Heart right ventricle (tissue), 16 donors: ENCODE measurements at places on chromosomes 13 and 19. TPM values are rescaled to one million over a fixed set of nuclear protein-coding genes. Genes with fewer than 3 reads are reported as not detected.

DNA sequence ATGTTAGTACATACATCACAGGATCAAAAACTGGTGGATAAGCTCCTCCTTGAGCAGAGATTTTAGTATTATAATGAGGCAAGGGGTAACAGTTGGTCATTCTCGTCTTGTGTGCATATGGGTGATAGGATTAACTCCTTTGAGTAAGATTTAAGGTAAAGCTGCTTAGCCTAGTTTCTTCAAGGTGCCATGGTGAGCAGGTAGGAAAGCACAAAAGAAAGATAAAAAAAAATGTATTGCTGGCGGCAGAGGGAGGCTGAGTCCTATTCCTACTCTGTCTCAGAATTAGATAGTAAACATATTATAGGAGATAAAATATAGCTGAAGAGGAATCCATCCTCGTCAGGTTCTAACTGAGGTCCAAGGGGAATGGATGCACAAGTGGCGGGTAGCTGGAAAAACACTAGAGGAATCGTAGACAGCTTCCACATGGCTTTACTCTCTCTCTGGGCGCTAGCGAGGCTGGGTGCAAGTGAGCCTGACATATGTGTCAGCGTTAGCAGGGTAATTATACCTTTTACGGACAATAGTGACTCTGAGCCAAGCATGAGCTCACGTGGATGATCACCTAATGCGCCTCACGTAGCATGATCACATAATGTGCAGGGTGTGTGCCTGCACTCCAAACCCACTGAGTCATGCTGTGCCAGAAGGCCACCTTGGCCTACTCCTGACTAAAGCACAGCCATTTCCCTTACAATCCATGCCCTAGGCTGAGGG, 734.3 kb upstream of the MIR17HG start:
- no peak overlapping the region for H3K27ac ChIP-seq
- DNase-seq: no peak
- no peaks in the 10 kb centered on the region for H3K4me1 ChIP-seq
- no peaks in the 10 kb centered on the region for H3K27me3 ChIP-seq

- no peaks in the 10 kb centered on the region for H3K4me1 ChIP-seq
- H3K27me3 ChIP-seq: no peaks in the 10 kb centered on the region
- no peak overlapping the region for H3K4me3 ChIP-seq
- H3K27ac ChIP-seq: no peak overlapping the region
- DNase-seq: no peak
- H3K36me3 ChIP-seq: no peaks in the 10 kb centered on the region
Measured at GRCh38 chr13:79270859-79271258, 135.2 kb downstream of the RBM26 start.

The PSG7 gene
- not detected for total RNA-seq

GRCh38 chr13:41004875-41005693, 14.0 kb downstream of the ELF1 start:
- H3K27me3 ChIP-seq: no peaks in the 10 kb centered on the region
- H3K36me3 ChIP-seq: no peaks in the 10 kb centered on the region
- peaks cover 34% of the 10 kb centered on the region for H3K4me1 ChIP-seq
- no peak overlapping the region for H3K4me3 ChIP-seq

The ZNF558 gene
- 12.9 TPM for total RNA-seq

The ZNF628 gene
- 3.1 TPM for total RNA-seq

DNA sequence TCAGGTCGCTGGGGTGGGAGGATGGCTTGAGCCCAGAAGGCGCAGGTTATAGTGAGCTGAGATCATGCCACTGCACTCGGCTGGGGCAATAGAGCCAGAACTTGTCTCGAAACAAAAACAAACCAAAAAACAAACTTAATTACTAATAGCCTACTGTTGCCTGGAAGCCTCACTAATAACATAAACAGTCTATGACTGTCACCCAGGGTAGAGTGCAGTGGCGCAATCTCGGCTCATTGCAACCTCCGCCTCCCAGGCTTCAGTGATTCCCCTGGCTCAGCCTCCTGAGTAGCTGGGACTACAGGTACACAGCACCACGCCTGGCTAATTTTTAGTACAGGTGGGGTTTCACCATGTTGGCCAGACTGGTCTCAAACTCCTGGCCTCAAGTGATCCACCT, 18.0 kb downstream of the CATSPERD start:
- no peaks in the 10 kb centered on the region for H3K36me3 ChIP-seq
- H3K27me3 ChIP-seq: no peaks in the 10 kb centered on the region
- no peak overlapping the region for H3K27ac ChIP-seq

GRCh38 chr13:96089749-96090239, at the start of gene HS6ST3:
Gene HS6ST3, plus strand, starts transcription at chr13:96090107.
- DNase-seq: peak; percentile 36
- no peak within 1 kb of the TSS for H3K27ac ChIP-seq
- peak within 1 kb of the TSS; percentile 32 for H3K4me3 ChIP-seq

DNA sequence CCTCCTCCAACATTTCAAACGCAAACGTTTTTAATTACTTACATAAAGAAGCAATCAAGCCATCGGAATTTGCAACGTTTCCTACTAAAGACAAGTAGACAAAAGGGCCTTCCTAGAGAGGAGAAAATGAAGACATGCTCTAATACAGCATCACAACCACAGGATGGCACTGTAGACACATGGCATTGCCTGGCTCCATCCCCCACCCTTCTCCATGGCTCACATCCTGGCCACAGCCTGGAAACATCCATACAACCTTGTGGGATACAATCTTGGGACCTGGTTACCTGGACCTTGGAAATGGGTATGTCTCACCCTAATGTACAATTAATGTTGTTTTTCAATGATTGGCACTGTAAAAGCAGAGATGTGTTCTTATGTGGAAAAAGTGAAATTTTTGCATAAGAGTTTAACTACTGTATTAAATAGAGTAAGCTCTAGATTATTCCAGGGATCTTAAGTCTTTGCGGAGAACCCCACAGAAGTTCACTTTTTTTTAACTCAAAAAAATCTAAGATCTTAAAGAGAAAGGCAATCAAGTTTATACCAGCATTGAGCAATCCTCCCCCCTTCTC, 21.5 kb downstream of the EBPL start:
- H3K36me3 ChIP-seq: peaks cover 14% of the 10 kb centered on the region
- no peaks in the 10 kb centered on the region for H3K27me3 ChIP-seq
- H3K4me1 ChIP-seq: no peaks in the 10 kb centered on the region
- H3K27ac ChIP-seq: no peak overlapping the region

- H3K36me3 ChIP-seq: no peaks in the 10 kb centered on the region
- no peak overlapping the region for H3K4me3 ChIP-seq
- H3K4me1 ChIP-seq: peaks cover 17% of the 10 kb centered on the region
Measured at GRCh38 chr19:3818918-3819317, 32.7 kb upstream of the MATK start.

The CDX2 gene
- total RNA-seq: not detected

DNA sequence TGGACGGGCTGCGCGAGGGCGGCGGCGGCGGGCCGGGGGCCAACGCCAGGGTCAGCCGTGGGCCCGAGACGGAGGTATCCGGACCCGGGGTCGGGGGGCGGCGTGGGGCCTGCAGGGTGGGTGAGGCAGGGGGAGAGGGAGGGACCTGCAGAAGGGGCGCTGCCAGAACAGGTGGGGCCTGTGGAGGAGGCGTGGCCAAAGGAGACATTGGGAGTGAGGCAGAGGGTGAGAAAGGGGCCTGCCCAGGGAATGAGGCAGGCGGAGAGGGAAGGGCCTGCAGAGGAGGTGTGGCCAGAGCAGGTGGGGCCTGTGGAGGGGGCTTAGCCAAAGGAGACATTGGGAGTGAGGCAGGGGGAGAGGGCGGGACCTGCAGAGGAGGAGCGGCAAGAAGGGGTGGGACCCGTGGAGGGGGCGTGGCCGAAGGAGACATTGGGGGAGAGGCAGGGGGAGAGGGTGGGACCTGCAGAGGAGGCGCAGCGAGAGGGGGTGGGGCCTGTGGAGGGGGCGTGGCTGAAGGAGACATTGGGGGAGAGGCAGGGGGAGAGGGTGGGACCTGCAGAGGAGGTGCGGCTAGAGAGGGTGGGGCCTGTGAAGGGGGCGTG, 4.2 kb downstream of the PRR36 start:
- peak overlapping the region; percentile 45 for H3K4me3 ChIP-seq
- no peak overlapping the region for H3K27ac ChIP-seq
- DNase-seq: no peak
- peaks cover 39% of the 10 kb centered on the region for H3K27me3 ChIP-seq

- H3K4me3 ChIP-seq: no peak overlapping the region
- no peaks in the 10 kb centered on the region for H3K36me3 ChIP-seq
- no peaks in the 10 kb centered on the region for H3K27me3 ChIP-seq
- no peak for DNase-seq
- H3K27ac ChIP-seq: no peak overlapping the region
Measured at GRCh38 chr13:73077865-73078264, 19.1 kb downstream of the KLF5 start.

DNA sequence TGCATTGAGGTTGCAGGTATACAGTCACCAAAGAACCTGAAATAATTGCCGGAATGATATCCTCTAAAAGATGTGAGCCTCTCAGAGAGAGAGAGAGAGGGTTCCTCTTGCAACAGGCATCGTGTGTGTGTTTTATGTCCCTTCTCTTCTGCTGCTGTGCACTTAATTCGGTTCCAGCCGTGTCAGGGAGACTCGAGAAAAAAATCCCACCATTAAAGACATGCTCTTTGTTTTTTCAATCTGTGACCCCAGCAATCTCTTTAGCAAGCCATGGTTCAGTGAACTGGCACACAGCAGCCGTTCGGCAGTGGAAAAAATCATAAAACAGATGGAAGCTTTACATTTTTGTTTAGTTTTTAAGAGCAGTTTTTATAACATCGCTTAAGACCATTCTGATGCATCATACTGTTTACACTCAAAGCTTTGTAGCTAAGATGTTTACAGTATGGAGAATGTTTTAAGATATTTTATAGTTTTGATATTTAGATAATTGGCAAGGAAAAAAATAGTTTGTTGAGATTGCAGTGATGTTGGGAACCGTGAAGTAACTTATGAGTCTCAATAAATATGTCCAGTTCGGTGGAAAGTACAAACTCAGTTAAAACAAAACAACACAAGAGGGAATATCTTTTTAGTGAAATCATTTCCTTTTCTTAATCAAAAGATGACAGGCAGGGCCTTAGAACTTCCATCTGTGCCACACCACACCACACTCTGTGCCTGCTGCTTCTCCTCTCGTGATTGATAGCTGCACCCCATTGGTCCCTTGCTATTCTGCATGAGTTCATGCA, 31.2 kb upstream of the ZNF536 start:
- no peaks in the 10 kb centered on the region for H3K4me1 ChIP-seq
- no peaks in the 10 kb centered on the region for H3K36me3 ChIP-seq
- no peak overlapping the region for H3K27ac ChIP-seq
- DNase-seq: no peak
- no peak overlapping the region for H3K4me3 ChIP-seq
- H3K27me3 ChIP-seq: no peaks in the 10 kb centered on the region

The ZNF473 gene
- 1.8 TPM for total RNA-seq

GRCh38 chr13:49602005-49602404, 16.6 kb upstream of the RCBTB1 start:
- no peak overlapping the region for H3K27ac ChIP-seq
- no peak for DNase-seq
- H3K36me3 ChIP-seq: no peaks in the 10 kb centered on the region
- H3K27me3 ChIP-seq: no peaks in the 10 kb centered on the region

The CHST8 gene
- total RNA-seq: 0.20 TPM

DNA sequence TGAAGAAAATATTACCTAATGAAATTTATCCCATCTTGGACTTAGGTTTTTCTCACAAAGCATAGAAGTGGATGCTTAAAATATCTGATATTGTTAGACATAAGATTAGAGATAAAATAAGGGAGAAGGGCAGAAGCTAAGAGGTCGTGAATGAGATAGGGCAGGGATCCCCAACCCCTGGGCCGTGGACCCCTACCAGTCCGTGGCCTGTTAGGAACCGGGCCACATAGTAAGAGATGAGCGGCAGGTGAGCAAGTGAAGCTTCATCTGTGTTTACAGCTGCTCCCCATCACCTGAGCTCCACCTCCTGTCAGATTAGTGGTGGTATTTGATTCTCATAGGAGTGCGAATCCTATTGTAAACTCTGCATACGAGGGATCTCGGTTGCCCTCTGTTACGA, 202.9 kb downstream of the GPC5 start:
- no peaks in the 10 kb centered on the region for H3K36me3 ChIP-seq
- H3K27me3 ChIP-seq: no peaks in the 10 kb centered on the region
- no peak overlapping the region for H3K27ac ChIP-seq
- H3K4me3 ChIP-seq: no peak overlapping the region

DNA sequence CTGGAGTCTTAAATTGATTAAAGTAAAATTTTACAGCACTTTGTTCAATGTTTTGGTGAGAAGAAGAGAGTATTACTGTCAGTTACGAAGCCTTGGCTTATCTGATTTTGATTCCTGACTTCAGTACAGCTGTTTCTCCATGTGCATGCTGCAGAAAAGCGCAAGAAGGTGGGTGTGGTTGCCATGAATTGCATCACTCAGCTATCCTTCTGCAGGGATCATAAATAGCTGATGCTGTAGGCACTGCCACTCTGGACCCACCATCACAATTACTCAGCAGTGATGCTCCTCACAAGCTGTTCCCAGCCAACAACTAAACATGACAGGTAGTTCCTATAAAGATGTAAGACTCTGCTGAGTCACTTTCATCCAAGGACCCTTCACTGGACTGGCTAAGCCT, 321.2 kb downstream of the IRS2 start:
- H3K4me3 ChIP-seq: no peak overlapping the region
- no peaks in the 10 kb centered on the region for H3K27me3 ChIP-seq
- no peak for DNase-seq
- H3K27ac ChIP-seq: no peak overlapping the region
- no peaks in the 10 kb centered on the region for H3K36me3 ChIP-seq

DNA sequence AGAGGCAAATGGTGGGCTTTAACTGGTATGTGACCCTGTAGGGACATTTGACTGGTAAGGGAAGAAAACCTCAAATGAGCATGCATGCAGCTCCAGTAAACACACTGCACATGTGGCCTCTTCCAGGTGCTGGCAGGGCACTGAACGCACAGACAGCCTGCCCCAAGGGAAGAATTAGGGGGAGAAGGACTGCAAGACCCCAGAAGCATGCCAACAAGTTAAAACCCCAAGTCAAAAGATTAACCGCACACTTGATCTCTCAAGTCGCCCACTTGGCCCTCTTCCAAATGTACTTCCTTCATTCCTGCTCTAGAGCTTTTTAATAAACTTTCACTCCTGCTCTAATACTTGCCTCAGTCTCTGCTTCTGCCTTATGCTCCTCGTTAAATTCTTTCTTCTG, 46.9 kb upstream of the SLITRK1 start:
- DNase-seq: no peak
- no peak overlapping the region for H3K27ac ChIP-seq
- no peaks in the 10 kb centered on the region for H3K27me3 ChIP-seq
- no peak overlapping the region for H3K4me3 ChIP-seq
- no peaks in the 10 kb centered on the region for H3K4me1 ChIP-seq

DNA sequence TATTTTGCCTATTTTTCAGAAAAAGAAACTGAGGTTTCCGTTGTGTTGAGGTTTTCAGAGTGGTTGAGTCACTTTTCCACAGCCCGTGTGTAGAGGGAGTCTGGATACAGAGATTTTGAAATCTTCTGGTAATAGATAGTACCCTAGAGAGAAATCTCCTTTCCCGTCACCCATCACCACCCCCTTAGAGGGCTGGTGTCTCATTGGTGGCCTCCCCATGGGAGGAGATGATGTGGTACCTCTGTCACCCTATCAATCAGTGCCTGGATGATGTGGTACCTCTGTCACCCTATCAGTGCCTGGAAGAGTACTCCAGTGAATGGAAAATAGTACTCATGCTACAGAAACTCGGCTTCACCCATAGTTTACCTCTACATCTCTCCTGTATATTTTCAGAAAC, 42.2 kb upstream of the SERP2 start:
- no peak overlapping the region for H3K4me3 ChIP-seq
- no peaks in the 10 kb centered on the region for H3K27me3 ChIP-seq
- H3K27ac ChIP-seq: peak overlapping the region; percentile 19
- H3K4me1 ChIP-seq: peaks cover 19% of the 10 kb centered on the region
- DNase-seq: no peak

- H3K36me3 ChIP-seq: peaks cover 8% of the 10 kb centered on the region
- H3K27ac ChIP-seq: peak overlapping the region; percentile 99
- H3K4me3 ChIP-seq: peak overlapping the region; percentile 50
Measured at GRCh38 chr19:46299004-46299509, 2.2 kb downstream of the HIF3A start.

The KLF1 gene
- total RNA-seq: not detected
